ENCODE measurements at places on chromosomes 1 and 21. TPM values are rescaled to one million over a fixed set of nuclear protein-coding genes. Genes with fewer than 3 reads are reported as not detected.

- no peak overlapping the region for H3K4me3 ChIP-seq
- no peaks in the 10 kb centered on the region for H3K36me3 ChIP-seq
- DNase-seq = no peak
- no peaks in the 10 kb centered on the region for H3K27me3 ChIP-seq
- H3K27ac ChIP-seq = no peak overlapping the region
- no peaks in the 10 kb centered on the region for H3K4me1 ChIP-seq
Observed at GRCh38 chr1:17192394-17193221, 12.3 kb upstream of the PADI1 start.

GRCh38 chr1:111082421-111083203 is 57.3 kb downstream of the DRAM2 start:
- H3K27ac ChIP-seq = no peak overlapping the region
- H3K27me3 ChIP-seq = no peaks in the 10 kb centered on the region
- no peaks in the 10 kb centered on the region for H3K36me3 ChIP-seq
- no peaks in the 10 kb centered on the region for H3K4me1 ChIP-seq

GRCh38 chr1:206803221-206803730 is 31.0 kb upstream of the IL10 start:
- no peaks in the 10 kb centered on the region for H3K4me1 ChIP-seq
- H3K4me3 ChIP-seq = no peak overlapping the region
- H3K27me3 ChIP-seq = peaks cover 5% of the 10 kb centered on the region
- peak overlapping the region; percentile 44 for H3K27ac ChIP-seq
- peak; percentile 60 for DNase-seq

- DNase-seq = no peak
- H3K27me3 ChIP-seq = no peaks in the 10 kb centered on the region
- no peaks in the 10 kb centered on the region for H3K4me1 ChIP-seq
- H3K36me3 ChIP-seq = no peaks in the 10 kb centered on the region
- no peak overlapping the region for H3K4me3 ChIP-seq
- H3K27ac ChIP-seq = no peak overlapping the region
Observed at GRCh38 chr1:2344121-2344681, 47.2 kb downstream of the MORN1 start.

DNA sequence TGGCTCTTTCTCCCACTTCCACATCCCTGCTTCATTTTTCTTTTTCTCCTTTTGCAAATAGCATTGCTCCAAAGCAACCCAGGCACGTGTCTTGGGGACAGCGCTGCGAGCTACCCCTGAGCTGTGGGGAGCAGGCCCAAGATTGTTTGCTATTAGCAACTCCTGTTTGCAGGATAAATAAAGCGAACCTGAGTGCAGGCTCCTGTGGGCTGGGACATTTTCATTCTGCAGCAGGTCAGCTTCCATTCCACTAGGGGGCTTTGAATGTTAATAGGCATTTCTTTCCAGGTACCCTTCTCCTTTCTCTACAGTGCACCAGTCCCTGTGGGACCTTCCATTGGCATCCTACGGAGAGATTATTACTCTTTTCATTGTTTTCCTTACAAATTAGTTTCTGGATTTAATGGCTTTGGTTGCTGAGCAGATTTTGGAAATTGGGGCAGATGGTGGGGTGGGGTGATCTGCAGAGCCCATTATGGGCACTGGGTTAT is 54.0 kb downstream of the OLFML3 start:
- no peaks in the 10 kb centered on the region for H3K27me3 ChIP-seq
- DNase-seq = no peak
- H3K27ac ChIP-seq = no peak overlapping the region
- no peaks in the 10 kb centered on the region for H3K36me3 ChIP-seq
- no peak overlapping the region for H3K4me3 ChIP-seq

The CCDC185 gene
- not detected for total RNA-seq

DNA sequence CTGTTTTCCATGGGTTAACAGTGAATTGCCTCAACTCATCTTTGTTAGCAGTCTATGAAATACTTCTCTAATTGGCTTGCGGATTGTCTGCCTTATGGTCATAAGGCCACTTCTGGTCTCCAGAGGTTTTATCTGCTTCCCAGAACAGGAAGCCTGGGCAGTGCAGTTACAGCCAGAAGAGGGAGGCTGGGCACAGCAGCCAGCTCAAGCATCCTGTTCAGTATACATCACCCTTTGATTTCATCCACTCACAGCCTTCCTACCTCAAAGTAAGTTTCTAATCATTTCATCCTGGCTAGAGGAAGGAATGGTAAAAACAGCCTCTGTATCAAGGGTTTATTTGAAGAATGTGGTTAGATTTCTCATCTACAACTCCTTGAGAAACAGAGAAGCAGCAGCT is 311.5 kb upstream of the DEPDC1 start:
- no peaks in the 10 kb centered on the region for H3K36me3 ChIP-seq
- no peak overlapping the region for H3K4me3 ChIP-seq
- no peaks in the 10 kb centered on the region for H3K4me1 ChIP-seq
- DNase-seq = no peak
- H3K27ac ChIP-seq = no peak overlapping the region

GRCh38 chr1:228284521-228284920 is 76.7 kb downstream of the OBSCN start:
- H3K36me3 ChIP-seq = no peaks in the 10 kb centered on the region
- H3K27ac ChIP-seq = no peak overlapping the region
- peak; percentile 0 for DNase-seq
- no peaks in the 10 kb centered on the region for H3K4me1 ChIP-seq
- H3K4me3 ChIP-seq = no peak overlapping the region

- no peaks in the 10 kb centered on the region for H3K36me3 ChIP-seq
- no peak overlapping the region for H3K27ac ChIP-seq
- no peaks in the 10 kb centered on the region for H3K4me1 ChIP-seq
- no peak for DNase-seq
- H3K27me3 ChIP-seq = peaks cover 61% of the 10 kb centered on the region
- H3K4me3 ChIP-seq = no peak overlapping the region
Observed at GRCh38 chr1:46479744-46480350, 9.8 kb upstream of the DMBX1 start.

GRCh38 chr1:41935226-41935625 is 16.5 kb upstream of the HIVEP3 start:
- no peak overlapping the region for H3K4me3 ChIP-seq
- H3K36me3 ChIP-seq = no peaks in the 10 kb centered on the region
- no peak for DNase-seq
- no peaks in the 10 kb centered on the region for H3K4me1 ChIP-seq
- H3K27ac ChIP-seq = no peak overlapping the region
- H3K27me3 ChIP-seq = no peaks in the 10 kb centered on the region

The EPS8L3 gene
- total RNA-seq = 228 TPM

The SETSIP gene
- total RNA-seq = not detected

The SPATA46 gene
- not detected for total RNA-seq

DNA sequence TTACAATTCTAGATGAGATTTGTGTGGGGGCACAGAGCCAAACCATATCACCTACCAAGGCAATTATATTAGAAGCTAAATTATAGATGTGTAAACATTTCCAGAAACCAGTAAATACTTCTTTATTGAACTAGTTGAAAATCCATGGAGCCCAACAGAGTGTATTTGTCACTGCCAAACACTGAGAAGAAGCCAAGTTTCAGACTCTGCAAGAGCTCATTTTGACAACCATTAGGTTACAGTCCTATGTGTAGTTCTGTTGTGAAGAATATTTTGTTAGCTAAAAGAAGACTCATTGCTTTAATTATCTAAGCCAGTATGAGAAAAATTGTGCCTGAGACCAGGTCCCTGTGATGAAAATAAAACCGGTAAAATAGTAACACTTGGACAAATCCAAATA is 358.9 kb upstream of the SGIP1 start:
- no peak for DNase-seq
- H3K27ac ChIP-seq = no peak overlapping the region
- no peaks in the 10 kb centered on the region for H3K27me3 ChIP-seq
- H3K4me3 ChIP-seq = no peak overlapping the region

Data from transverse colon (tissue), 4 donors.